Panc1 (cell line): ENCODE measurements at places on chromosomes 1 and 21.

- DNase-seq = peak; percentile 39
These were observed 36.5 kb upstream of the TRAPPC10 start for GRCh38 chr21:43975469-43976098.

GRCh38 chr1:40701684-40702083 lies 10.2 kb downstream of the NFYC start:
- DNase-seq = no peak

DNA sequence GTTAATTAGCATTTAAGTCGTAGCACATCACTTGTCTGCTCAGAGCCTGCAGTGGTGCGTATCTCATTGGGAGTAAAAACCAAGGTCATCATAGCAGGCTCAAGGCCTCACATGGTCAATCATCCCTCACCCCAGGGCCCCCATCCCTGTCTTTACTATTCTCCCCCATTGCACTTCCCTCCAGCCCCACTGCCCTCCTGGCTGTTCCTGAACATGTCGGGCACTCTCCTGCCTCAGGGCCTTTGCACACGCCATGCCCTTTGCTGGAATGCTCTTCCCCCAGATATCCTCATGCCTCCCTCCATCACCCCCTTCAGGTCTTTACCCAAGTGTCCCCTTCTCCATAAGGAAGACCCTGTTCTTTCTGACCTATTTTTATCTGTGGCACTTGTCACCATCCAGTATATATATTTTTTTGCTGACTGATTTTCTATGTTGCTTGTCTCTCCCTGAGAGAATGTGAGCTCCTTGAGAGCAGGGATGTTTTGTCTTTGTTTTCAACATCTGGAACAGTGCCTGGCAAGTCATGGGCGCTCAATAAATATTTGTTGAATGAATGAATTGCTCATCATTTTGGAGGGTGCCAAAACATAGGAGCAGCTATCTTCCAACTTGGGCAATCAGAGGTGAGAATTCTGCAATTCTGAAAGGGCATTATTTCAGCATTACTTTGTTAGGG lies 74.1 kb upstream of the POU3F1 start:
- DNase-seq = no peak

- no peak for DNase-seq
These were observed 19.5 kb downstream of the PARK7 start for GRCh38 chr1:7980984-7981383.

GRCh38 chr1:28091043-28091781 lies 2.8 kb upstream of the EYA3 start:
- peak; percentile 74 for DNase-seq

- DNase-seq = no peak
These were observed 79.9 kb downstream of the SIPA1L2 start for GRCh38 chr1:232550007-232550406.

DNA sequence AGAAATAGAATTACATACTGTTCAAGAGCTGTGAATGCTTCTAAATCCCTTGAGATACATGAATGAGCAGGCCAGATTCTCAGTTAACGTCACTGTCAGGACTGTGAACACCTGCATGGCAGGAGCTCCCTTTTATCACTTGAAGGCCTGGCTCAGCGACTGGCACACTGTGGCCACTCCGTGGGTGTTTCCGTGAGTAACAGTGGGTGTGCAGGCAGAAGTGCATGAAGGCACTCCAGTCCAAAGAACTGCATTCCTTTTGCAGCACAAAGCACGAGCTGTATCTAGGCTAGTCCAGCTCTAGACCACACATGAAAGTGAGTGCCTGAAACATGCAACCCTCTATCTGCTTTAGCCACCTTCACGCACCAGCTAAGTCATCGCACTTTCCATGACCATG lies 9.6 kb upstream of the SIM2 start:
- DNase-seq = no peak

GRCh38 chr1:118563981-118564951 lies 379.2 kb upstream of the SPAG17 start:
- no peak for DNase-seq

GRCh38 chr1:36425791-36426190 lies 24.5 kb downstream of the OSCP1 start:
- DNase-seq = no peak

DNA sequence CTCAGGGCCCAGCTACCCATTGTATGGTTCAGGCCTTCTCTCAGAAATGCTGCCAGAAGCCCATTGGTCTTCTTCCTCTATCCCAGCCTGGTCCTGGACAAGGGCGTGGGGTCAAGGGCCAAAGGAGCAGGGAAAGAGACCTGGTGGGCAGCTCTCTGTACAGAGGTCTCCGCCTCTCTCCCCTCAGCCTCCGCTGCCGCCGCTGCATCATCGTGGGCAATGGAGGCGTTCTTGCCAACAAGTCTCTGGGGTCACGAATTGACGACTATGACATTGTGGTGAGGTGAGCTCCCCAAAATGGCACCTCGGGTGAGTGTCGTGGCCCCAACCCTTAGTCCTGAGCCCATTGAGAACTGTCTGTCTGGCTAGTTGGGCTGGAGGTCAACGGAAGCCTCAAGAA lies 34.6 kb upstream of the ARTN start:
- DNase-seq = no peak

DNA sequence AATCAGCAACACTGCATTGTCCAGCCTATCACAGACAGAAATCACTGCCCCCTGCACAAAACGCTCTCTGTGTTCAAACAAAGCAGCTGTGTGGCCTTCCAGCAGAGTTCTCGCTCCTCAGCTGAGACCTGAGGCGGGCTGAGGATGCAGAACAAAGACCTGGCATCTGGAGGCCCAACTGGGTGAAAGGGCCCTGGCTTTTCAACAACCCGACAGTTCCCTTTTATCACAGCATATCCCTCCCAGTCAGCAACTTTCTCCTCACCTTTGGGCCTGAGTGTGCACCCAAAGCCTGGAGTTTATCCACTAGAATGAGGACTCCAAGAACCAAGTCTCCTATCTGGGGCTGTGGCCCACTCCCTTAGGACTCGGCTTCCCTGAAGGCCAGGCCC lies 42.6 kb upstream of the A3GALT2 start:
- DNase-seq = no peak

GRCh38 chr1:178311164-178311563 lies 185.6 kb downstream of the CLEC20A start:
- DNase-seq = no peak

- no peak for DNase-seq
These were observed 48.2 kb downstream of the TBX19 start for GRCh38 chr1:168328731-168329364.

- no peak for DNase-seq
These were observed 27.8 kb upstream of the SUMO3 start for GRCh38 chr21:44845418-44846223.

- DNase-seq = no peak
These were observed 12.7 kb downstream of the ERRFI1 start for GRCh38 chr1:8013399-8013798.

DNA sequence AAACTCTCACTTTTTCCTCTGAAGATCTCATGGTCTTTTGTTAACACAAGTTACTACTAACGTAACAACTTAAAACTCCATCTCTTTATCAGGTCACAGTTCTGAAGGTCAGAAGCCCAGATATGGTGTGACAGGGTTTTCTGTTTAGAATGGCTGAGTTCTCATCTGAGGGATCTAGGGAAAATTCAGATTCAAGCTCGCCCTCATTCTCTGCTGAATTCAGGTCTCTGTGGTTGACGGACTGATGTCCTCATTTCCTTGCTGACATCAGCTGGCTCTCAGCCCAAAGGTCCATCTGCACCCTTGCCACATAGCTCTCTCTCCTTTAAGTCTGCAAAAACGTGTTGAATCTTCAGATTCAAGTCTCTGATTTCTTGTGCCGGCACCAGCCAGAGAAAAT lies 6.1 kb upstream of the NTPCR start:
- DNase-seq = no peak

DNA sequence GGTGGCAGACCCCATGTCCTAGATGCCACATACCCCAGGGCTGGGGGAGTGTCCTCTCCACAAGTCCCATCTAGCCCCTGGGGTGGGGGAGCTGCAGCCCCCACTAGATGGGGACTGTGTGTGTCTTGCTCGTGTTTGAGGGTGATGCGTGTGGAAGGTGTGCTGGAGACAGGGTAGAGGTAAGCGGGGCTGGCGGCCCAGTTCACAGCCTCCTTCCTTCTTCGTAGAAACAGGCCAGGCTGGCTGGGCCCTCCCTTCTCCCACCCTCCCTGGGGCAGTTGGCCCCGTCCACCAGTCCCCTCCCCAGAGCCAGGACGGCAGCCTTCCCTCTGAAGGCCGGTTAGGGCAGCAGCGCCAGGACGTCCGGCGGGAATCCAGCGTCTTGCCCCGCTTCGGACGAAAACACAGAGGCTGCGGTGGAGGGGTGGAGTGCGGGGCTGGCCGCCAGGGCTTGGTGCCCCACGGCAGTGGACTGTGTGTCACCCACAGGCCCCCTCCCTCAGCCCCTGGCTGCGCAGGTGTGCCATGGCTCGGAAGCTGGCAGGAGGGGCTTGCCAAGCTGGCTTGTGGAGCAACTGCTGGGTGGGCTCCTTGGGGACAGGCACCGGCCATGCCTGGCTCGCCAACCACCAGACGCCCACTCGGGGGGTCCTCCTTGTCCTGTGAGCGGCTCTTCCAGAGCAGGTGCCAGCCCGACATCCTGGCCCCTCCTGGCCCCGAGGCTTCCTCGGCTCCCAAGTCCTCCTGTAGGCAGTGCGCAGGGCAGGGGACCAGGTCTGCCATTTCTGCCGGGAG lies 3.6 kb downstream of the PRDM16 start:
- no peak for DNase-seq

- no peak for DNase-seq
These were observed 8.1 kb upstream of the TFF1 start for GRCh38 chr21:42374457-42374856.

- no peak for DNase-seq
These were observed 3.6 kb downstream of the PERM1 start for GRCh38 chr1:978069-978834.

DNA sequence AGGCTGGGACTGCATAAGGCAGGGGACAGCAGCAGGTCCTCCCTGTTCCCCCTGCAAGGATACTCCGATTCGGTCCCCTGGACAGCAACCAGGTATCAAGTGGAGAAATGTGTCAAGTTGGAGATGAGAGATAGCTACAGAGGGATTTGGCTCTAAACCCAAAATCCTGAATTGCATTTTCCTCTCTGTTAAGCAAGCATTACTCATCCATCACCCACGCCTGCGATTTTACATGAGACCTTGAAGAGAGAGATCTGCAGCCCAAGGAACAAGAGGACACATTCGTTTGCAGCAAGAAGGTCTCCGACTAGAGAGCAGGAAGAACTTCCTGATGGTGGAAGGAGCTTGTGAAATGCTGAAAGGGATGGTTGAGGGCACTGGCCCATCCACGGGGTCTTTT lies 21.9 kb downstream of the SYT2 start:
- DNase-seq = no peak

DNA sequence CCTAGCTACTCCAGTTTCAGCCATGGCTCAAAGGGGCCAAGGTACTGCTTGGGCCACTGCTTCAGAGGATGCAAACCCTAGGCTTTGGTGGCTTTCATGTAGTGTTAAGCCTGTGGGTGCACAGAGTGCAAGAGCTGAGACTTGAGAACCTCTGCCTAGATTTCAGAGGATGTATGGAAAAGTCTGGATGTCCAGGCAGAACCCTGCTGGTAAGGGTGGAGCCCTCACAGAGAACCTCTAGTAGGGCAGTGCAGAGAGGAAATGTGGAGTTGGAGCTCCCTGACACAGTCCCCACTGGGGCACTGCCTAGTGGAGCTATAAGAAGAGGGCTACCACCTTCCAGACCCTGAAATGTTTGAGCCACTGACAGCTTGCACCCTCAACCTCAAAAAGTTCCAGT lies 16.2 kb downstream of the RIIAD1 start:
- no peak for DNase-seq

- DNase-seq = no peak
These were observed 47.9 kb upstream of the BCAR3 start for GRCh38 chr1:93729502-93729901.
